Esophagus squamous epithelium (tissue), 5 donors: ENCODE measurements at places on chromosomes 7 and 10.

- no peak for DNase-seq
Measured at GRCh38 chr10:49258350-49258683, 40.7 kb upstream of the C10orf71 start.

DNA sequence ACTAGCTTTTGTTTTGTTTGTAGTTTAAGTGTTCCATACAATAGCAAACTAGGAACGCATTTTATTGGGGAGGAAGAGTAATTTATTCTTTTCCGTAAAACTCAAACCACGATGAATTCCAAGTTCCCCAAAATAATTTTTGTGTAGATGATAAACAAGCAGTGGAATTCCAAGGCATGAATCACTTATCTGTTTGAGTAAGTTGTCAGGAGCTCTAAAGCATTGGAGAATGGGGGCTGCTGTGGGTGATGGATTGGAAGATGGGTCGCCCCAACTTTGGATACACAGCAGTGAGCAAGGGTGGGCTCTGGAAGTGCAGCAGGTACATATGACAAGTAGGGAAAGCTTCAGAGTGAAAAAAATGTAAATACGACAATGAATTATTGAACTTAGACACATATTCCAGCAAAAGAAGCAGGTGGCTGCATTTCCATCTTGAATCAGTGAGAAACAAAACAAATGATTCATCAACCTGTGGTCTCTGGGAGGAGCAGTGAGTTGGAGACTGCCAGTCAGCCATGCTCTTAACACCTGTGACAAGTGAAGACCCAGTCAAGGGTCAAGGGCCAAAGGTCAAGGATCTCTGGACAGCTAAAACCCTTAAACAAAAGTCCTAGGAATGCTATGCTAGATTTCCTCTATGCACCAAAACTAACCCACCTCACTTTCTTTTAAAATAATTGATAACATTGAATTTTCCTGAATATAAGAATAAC lies 34.2 kb upstream of the ADRB1 start:
- DNase-seq, result no peak

GRCh38 chr10:122078965-122079795 lies 90.2 kb downstream of the TACC2 start:
- no peak for DNase-seq

DNA sequence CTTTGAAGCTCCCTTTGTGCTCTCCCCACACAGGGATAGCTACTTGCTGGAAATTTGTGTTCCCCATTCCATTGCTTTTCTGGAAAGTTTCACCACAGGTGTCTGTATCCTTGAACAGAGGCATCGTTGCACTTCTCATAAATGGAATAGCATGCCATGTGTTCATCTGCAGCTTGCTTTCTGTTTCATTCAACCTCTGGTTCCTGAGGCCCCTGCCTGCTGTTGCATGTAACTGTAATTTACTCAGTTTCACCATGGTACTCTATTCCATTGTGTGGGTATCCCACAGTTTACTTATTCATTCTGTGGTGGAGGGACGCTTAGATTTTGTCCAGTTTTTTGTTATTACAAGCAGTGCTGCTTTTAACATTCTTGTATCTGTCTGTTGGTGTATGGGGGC lies 32.0 kb downstream of the EEPD1 start:
- DNase-seq, result no peak

- no peak for DNase-seq
Measured at GRCh38 chr7:30493228-30493627, 11.4 kb downstream of the GGCT start.

GRCh38 chr10:3455385-3456334 lies 283.1 kb upstream of the PITRM1 start:
- no peak for DNase-seq

DNA sequence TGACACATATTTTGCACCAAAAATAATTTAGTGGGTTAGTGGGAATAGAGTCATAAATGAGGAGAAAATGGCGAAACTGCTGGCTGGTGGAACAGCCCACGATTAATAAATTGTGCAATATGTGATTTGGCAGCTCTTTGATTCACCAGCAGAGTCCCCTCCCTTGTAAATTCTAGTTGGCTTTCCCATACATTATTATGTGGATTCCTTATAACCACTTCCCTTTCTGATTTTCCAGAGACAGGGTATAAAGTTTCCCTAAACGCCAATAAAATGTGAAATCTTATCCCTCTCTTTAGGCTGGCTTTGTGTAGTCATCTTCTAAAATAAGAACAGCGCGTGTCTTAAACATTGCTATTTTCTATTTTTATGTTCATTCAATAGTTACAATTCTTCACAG lies 149.4 kb upstream of the FERD3L start:
- no peak for DNase-seq

DNA sequence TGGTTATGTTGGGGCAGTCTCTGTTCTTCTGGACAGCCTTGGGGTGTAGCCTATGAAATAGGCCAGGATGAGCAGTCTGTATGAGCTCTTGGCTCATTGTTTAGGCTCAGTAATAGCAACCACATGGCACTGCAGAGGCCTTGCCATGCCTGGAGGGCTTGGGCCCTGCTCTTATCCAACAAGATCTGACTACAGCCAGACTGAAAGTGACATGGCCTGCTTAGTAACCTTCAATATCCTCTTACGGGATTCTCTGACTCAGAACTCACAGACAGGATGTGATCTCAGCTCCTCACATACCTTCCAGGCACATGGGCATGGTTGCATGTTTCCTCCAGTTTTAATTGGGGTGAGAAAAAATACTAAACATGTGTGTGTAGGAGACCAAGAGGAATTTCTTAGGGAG lies 289.3 kb downstream of the PTEN start:
- no peak for DNase-seq

GRCh38 chr7:50327443-50327842 lies 22.9 kb downstream of the IKZF1 start:
- no peak for DNase-seq

- no peak for DNase-seq
Measured at GRCh38 chr10:88138319-88138848, 275.0 kb downstream of the PTEN start.

DNA sequence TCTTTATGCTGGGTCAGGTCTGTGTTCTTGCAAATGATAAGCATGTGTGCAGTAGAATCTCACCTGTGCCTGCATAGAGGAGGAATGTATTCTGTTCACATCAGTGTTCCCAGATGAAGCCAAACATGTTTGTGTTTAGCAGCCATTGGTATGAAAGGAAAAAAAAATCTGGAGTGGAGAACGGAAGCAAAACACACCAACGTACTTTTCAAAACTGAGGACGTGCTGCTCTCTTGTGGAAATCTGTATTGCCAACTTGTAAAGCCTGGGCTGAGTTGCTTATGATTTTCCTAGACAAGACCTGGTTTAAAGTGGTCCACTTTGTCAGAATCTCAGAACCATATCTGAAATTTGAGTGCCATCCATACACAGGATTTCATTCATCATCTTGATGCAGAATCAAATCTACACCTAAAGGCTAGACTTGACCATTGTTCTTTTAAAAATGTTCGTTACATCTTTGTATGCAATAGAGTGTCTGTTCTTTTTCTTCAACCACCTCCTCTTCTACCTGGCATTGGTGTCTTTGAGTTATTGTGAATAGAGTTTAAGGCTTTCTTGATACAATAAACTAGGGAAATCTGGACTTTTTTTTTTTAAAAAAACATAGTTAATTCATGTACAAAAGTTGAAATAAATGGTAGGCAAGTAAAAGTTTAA lies 367.7 kb downstream of the PHF14 start:
- no peak for DNase-seq

GRCh38 chr7:45568536-45569289 lies 5.5 kb upstream of the ADCY1 start:
- no peak for DNase-seq

DNA sequence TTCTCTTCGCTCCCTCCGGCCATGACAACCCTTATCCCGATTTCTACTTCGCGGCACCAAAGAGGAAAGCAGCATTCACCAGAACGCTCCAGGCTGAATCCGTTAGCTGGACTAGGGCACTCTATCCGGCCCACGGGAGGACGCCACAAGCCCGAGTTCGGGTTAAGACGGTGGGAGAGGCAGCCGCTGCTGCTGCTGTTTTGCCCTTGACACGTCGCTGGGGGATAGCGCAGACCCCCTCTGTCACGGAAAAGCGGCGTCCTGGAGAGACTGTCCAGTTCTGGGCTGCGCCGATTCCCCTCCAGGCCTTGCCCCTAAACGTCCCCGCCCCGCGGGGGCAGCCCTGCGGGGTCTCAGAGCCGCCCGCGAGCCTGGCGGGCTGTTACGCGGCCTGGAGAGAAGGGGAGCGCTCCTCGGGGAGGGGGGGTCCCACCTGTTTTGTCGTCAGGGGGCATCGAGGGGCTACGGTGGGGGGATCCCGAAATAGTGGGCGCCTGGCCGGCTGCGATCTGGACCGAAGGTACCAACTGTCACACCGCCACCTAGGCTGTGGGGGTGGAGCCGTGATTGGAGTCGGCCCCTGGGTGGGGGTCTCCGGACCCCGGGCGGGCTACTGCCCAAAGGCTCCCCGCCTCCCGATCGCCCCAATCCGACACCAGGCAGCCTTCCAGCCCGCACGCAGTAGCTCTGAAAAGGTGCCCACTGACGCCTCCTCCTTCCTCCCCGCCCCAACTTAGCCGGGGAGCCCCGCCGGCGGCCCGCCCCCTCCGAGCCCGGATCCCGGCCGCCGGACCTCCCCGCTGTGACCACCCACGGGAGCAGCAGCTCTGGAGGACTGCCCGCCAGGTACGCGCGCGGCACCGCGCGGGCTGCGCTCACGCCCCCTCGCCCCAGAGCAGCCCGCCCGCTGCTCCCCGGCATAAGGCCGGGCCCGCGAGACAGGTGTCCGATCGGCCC lies 772 bp downstream of the SGMS1 start:
- DNase-seq, result peak; percentile 3

DNA sequence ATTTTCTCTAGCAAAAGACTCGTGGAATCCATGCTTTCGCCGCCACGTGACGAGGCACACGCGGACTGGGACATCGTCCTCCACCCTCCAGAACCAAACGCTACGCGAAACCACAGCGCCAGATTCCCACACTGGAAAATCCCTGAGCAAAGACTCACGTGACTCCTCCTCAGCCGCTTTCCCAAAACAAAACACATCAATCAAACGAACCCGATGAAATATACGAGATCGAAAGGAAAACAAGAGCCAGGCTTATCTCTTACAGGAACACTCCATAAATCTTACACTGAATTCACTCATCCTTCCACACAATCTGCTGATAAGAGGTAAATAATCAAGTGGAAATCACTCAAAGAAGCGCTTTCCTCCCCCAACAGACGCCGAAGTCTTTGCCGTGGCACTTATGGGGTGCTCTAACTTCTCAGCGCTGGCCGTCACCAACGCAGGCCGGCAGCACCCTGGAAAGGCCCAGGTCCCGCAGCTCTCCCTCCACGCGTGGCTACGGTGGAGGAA lies 23.8 kb downstream of the DIP2C start:
- DNase-seq, result no peak

DNA sequence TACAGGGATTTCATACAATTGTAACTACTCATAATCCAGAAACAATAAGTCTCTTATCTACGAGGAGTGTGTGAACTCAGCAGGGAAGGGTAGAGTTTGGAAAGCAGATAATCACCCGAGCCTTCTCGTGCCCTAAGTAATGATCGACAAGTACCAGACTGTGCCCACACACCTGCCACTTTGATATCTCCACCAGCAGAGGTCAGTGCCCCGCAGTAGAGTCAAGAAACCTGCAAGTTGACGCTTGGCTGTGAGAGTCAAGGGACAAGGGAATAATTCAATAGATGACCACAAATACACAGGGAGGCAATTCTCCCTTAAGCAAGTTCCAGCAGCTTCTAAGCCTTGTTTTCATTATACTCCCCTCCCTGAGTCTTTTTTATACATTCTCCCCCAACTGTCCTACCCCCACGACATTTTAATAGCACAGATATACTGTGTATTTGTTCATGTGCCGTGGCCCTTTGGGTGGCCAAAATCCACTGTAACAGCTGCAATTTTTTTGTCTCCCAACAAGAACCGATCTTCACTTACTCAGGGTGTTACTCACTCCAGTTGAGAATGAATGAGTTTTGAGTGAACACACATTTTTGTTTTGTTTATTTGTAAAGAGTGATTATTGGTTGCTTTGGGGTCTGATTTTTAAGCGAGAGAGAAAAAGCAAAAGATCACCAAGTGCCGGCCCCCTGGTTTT lies 106.9 kb upstream of the RHEB start:
- no peak for DNase-seq

- DNase-seq, result peak; percentile 25
Measured at GRCh38 chr10:80535671-80536360, 1.9 kb upstream of the SH2D4B start.

- DNase-seq, result no peak
Measured at GRCh38 chr7:135238112-135238744, 4.6 kb downstream of the STRA8 start.

GRCh38 chr10:122098924-122099323 lies 110.0 kb downstream of the TACC2 start:
- no peak for DNase-seq

DNA sequence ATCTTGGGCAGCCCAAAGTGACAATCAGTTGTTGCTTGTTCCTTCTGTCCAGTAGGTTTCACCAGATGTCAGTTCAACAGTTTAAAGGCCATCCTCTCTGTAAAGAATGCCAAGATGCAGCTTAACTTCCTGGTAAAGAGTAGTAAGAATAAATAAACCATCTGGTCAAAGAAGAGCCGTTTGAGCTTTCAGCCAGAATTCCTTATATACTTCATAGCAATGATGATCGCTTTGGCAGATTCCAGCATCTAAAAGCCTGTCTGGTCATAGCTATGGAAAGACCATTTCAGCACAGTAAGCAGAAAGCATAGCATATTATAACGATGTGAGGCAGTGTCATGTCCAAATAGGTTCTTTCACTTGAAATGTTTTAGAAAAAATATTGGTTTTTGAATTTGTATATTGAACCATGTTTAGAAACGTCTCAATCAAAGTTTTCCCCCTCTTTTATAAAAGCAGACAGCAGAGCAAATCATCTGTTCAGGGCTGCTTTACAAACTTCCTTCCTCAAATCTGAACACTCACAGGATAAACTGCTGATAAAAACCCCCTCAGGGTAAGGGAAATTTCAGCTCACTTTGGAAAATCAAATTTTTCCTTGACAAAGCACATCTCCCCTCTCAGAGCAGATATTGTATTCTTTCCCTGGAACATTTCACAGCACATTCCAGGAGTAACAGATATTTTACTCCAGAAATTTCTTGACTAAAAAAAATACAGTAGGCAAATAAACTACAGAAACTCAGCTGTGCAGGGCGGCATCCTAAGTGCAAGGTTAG lies 184.1 kb downstream of the NOC3L start:
- DNase-seq, result no peak

GRCh38 chr10:79182781-79183467 lies 114.2 kb downstream of the ZMIZ1 start:
- no peak for DNase-seq

DNA sequence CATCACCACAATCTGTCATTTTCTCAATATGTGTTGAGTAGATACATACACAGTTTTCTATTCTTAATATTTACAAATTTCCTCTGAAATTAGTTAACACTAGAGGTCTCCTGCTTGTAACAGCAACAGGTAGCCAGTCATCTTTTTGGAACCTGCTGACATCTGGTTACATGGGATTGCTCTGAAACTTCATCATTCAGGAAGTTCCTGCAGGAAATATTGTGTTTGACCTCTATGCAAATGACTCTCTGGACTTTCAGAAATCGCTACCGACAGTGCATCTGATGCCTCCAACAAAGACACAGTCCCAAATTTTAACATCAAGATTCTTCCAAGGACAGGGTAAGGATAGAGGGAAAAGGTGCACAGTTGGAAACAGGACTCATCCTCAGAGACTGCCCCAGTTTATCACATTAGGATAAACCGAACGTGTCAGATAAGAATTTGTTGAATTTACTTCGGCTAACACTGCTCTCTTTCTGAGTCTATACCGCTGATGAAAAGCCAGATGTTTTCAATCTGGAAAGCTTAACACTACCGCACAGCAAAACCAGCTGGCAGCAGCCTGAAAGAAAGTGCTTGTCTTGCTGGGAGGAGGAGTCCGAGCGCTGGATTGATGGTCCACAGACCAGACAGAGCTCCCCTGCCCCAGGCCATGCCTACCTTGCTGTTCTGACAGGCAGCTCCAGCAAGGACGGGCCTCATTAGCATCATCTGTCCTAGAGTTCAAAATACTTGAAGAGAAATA lies 633.4 kb downstream of the PARD3 start:
- no peak for DNase-seq
